ENCODE measurements at places on chromosomes 3 and 15. TPM values are rescaled to one million over a fixed set of nuclear protein-coding genes. Genes with fewer than 3 reads are reported as not detected.

GRCh38 chr15:36778531-36778930 is 199.1 kb downstream of the CDIN1 start:
- DNase-seq = no peak

DNA sequence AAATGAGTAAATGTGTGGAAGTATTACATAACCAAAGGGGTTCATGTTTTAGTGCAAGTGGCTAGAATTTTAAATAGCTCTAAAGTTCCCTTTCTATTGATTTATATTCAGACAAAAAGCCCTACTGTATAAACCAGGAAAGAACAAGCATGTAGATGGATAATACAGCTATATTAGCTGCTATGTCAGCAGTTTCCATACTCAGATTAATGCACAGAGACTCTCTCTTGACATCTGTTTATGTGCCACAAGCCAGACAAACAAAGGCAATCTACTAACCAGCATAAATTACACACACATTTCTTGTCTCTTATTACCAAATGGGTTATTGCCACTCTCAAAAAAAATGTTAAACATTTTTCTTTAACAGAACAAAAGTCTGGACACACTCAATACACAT is 760.1 kb upstream of the NECTIN3 start:
- no peak for DNase-seq

SNX22 gene
- total RNA-seq = 12.9 TPM

TRH gene
- 0.36 TPM for total RNA-seq

NISCH gene
- 166 TPM for total RNA-seq

DNA sequence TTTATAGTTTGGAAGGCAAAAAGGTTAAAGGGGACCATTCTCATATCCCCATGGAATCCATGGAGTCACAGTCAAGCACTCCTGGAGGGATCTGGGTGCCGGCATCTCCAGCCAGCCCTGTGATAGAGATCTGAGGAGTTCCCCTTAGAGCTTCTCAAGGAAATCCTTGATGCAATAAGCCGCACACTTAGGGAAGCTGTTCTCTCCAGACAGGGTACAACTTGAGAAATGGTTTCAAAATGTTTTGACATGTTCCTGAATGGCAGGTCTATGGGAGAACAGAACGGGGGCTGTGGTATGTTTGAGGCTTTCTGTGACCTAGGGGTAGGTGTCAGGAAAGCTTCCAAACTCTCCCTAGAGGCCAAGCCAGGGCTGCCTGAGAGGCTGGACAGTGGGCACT is 292.9 kb downstream of the TLE3 start:
- DNase-seq = no peak

GRCh38 chr3:115616461-115616860 is 6.8 kb upstream of the GAP43 start:
- DNase-seq = no peak

Measured in neural crest cell (in vitro differentiated cells).